ENCODE measurements at places on chromosomes 3 and 15.

GRCh38 chr15:54119051-54119450, 140.8 kb downstream of the UNC13C start:
- DNase-seq, result no peak

GRCh38 chr15:41544650-41545015, 576 bp upstream of the RPAP1 start:
- no peak for DNase-seq

DNA sequence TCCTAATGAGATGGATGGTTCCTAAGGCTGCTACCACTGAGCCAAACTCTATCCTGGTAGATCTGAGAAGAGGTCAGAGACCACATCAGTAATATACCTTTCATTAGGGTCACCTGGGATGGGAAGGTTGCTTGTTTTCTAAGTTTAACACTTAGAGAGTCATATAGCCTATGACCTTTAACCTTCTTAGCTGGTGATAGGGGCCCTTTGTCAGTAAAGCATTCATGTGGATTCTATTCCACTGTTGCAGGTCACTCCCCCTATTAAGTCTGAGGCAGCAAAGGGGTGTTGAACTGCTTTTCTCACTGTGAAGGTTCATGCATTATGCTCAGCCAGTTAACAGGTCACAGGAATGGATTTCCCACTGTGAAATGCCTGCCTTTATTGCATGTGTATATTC, 6.1 kb upstream of the ZNF609 start:
- DNase-seq, result no peak

DNA sequence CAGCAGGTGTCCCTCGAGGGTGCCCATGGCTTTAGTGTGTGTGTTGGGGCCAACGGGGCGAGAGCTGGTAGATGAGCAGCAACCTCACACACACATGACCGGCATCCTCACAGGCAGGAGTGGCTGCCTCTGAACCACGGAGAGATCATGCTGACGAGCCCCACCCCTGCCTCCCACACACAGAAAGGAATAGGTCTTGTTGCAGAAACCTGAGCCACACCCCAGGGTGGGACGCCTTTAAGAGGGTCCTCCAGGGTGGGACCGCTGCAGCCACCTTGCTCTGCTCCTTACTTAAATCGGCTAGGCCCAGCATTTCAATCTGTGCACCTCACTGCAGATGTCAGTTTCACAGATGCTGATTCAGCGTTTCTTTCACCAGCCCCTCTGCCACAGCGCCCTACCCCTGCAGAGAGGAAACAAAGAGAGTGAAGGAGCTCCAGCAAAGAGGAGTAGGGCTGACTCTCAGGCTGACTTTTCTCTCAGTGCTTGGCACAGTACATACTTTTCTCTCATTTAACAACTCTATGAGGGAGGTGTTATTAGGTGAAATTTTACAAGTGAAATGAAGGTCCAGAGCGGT, 61.2 kb upstream of the EPHB3 start:
- no peak for DNase-seq

DNA sequence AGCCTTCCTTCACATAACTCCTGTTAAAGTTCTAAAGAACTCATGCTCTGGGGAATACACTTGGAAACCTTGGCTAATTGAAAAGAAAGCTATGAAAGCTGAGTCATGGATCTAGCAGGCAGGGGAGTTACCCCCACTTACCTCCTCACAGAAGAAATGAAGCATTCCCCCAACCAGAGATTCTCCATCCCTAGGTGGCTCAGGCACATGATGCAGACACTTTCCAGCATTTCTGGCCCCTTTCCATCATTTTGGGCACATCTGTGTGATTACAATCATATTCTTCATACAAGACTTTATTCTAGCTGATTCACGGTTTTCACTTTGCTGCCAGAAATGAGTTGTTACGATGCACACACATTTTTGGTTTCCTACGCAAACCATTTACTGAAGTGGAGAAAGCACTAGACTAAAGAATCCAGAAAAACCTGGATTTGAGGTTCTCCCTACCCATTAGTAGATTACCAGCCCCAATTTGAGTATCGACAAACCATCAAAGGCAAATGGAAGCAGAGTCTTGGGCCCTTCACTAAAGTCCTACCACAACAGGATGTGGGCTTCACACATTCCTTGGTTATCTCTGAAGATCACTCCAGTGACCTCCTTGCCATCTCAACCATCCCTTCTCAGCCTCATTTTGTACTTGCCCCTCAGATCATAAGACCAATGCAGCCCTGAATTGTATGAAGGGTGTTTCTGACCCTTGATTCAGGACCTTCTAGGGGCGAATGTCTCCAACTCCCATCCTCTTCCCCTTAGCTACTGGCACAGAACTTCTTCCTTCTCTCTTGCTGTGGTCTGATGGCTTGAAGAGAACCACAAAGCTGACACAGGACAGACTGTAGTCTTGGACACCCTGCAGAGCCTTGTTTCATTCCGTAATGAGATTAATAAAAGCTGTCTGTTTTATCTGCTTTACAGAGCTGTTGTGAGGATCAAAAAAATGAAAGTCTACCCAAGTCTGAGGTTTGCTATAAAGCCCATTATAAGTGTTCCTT, 42.5 kb upstream of the SNRK start:
- DNase-seq, result no peak

DNA sequence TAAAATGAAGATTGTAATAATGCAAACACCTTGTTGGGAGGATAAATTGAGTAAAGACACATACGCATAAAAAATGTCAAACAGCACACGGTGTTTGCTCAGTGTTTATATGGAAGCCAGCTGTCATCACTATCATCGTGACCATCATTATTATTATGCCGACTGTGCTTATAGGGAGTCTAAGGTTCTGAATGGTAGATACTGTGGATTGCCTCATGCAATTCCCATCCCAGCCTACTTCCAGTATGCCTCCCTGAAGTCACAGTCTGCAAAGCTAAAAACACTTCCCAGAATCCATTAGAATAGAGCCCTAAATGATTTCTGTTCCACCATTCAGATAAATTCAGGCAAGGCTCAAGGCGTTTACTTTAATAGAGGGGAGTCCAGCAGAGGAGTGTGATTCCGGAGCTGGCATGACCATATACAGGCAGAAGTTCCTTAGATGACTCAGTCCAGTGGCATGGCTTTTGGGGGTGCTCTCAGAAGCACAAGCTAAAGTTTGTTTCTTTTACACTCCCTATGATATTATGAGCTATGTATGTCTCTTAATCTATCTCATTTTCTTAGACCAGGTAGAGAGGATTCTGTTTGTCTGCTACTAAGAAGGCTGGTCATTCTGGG, 148.7 kb downstream of the MEX3B start:
- no peak for DNase-seq

- no peak for DNase-seq
Observed at GRCh38 chr15:74619916-74620635, 4.4 kb downstream of the CLK3 start.

DNA sequence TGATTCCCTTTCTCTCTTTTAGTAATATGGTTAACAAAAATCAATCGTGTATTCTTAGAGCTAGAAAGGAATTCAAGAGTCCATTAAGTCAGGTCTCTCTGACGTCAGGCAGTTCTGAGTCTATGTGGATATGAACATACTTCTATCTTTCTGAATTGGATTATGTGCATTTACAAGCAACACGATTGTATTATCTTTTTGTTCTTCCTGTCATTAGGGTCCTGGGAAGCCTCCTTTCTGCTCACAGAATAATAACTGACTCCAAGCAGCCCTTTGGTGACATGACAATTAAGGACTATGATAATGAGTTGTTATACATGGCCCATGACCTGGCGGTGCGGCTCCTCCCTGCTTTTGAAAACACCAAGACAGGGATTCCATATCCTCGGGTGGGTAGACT, 14.0 kb downstream of the EDEM1 start:
- DNase-seq, result no peak
